ENCODE measurements at places on chromosomes 16 and 17. TPM values are rescaled to one million over a fixed set of nuclear protein-coding genes. Genes with fewer than 3 reads are reported as not detected.

GRCh38 chr17:10151667-10152496 is 46.5 kb downstream of the GAS7 start:
- peak; percentile 17 for DNase-seq

- no peak for DNase-seq
Measured at GRCh38 chr17:44769230-44769629, 10.4 kb downstream of the ADAM11 start.

FBXW10B gene
- total RNA-seq, result 0.36 TPM

GRCh38 chr17:43900183-43900857 is 7.0 kb downstream of the MPP2 start:
- DNase-seq, result peak; percentile 92

DNA sequence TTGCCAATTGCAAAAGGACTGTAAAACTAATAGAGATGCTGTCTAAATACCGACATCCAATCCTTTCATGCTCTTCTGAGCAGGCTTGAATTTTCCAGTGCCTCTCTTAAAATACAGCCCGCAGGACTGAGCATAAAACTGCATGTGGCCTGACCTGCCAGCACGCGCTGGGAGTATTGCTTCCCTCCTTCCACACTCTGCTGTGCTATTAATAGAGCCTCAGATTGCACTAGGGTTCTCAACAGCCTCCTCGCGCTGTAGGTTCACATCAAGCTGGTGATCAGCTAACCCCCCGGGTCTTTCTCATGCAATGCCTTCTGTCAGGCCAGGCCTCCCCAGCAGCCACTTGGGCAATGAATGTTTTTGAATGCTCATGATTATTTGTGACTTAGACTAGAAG is 14.2 kb upstream of the MSI2 start:
- DNase-seq, result no peak

GRCh38 chr17:33765871-33766270 is 472.8 kb upstream of the ASIC2 start:
- DNase-seq, result no peak

- no peak for DNase-seq
Measured at GRCh38 chr16:27258241-27258734, 10.3 kb downstream of the NSMCE1 start.

YWHAE gene
- 425 TPM for total RNA-seq

CYGB gene
- total RNA-seq, result not detected

HBQ1 gene
- 2.2 TPM for total RNA-seq

KIFC3 gene
- total RNA-seq, result 0.89 TPM

DNA sequence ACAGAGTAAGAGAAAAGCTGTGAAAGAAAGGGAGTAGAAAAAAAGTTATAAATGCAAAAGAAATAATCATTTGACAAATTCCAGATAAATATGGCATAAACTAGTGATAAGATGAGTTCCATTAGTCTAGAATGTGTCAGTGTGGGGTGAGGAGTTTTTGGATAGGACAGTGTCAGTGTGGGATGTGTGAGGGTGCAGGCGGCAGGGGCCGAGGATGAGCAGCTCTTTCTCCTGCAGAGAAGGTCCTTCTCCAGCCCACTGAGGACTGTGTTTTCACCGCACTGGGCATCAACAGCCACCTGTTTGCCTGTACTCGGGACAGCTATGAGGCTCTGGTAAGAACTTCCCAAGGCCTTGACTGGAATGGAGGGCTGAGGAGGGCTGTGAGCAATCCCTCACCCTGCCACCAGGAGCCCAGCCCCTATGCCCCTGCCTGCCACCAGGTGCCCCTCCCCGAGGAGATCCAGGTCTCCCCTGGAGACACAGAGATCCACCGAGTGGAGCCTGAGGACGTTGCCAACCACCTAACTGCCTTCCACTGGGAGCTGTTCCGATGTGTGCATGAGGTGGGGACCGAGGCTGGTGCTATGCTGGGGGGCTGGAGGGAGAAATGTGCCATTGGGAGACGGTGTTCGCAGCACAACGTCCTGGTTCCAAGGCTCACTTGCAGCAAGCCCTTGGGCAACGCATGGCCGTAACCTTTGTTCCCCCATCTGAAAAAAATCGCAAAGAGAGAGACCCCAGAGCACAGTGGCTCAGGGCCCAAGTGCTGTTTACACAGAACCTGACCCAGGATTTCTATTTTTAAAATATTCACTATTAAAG is 13.1 kb downstream of the RAPGEFL1 start:
- peak; percentile 54 for DNase-seq

DNA sequence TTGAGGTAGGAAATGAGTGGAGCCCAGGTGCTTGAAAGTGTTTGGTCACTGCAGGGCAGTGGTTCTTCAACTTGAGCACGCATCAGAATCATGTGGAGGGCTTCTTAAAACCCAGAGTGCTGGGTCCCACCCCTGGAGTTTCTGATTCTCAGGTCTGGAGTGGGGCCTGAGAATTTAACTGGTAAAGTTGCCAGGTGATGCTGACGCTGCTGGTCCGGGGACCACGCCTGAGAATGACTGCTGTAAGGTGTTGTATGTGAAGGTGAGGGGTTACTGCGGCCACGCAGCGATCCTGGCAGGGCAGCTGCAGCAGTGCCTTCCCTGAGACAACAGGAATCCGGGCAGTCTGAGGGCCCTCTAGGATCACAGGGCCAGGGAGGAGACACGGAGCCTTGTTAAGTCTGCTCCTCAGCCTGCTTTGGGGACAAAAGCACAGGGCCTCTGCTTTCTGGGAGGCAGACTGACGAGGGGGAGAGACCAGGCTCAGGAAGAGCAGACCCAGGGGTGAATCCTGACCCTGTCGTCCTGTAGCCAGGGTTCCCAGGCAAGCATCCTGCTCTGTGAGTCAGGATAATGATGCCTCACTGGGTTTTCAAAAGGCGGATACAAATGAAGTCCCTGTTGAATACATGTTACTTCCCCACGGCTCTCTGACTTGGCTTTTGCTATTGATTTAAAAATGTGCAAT is 16.2 kb downstream of the CCDC42 start:
- no peak for DNase-seq

DNA sequence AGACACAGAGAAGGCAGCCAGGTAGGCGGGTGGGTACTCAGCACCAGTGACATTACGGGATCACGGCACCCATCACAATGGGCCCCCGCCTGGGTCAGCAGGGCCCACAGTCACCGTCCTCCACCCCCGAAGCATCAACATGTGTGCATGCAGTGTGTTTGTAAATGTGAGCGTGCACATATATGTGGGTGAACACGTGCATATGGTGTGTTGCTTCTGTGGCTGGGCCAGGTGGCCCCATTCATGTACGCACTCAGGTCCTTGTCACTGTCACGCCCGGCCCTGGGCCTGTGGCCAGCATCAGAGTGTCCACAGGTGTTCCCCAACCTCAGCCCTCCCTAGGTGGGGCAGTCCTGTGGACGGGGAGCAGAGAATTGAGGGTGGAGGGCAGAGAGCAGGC is 37.1 kb downstream of the TNFRSF13B start:
- no peak for DNase-seq

CCL5 gene
- 156 TPM for total RNA-seq

DNA sequence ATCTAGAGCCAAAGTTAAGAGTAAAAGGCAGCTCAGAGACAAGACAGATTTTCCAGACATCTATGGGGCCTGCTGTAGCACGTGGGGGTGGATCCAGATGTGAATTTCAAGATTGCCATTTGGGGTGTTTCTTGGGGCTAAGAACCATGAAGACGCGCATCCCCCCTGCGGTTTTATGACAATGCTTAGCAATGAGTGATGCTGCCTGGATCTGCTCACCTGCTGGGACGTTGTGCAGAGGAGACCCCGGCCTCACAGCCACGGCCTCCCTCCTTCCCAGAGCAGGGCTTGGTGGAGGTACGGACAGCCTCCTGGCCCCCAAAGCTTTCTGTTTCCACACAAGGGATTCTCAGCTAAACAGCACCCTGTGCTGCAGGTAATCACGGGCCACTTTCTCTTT is 151.5 kb upstream of the DYNLRB2 start:
- no peak for DNase-seq

DNA sequence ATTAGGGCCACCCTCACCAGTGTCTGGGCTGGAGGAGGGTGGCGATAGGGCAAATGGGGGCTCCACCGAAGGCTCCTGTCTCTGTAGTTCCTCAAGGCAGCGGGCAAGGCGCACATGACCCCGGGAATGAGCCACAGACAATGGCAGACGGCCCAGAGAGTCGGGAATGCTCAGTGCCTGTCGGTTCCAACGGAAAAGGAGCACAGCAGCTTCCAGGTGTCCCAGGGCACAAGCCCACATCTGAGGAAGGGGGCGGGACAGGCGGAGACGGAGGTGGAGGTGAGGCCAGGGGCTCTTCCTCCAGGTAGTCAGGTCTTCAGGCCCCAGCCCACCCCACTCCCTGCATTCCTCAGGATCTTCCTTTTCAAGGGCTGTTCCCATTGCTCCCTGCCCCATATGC is 5.1 kb upstream of the SPAG7 start:
- DNase-seq, result no peak

DNA sequence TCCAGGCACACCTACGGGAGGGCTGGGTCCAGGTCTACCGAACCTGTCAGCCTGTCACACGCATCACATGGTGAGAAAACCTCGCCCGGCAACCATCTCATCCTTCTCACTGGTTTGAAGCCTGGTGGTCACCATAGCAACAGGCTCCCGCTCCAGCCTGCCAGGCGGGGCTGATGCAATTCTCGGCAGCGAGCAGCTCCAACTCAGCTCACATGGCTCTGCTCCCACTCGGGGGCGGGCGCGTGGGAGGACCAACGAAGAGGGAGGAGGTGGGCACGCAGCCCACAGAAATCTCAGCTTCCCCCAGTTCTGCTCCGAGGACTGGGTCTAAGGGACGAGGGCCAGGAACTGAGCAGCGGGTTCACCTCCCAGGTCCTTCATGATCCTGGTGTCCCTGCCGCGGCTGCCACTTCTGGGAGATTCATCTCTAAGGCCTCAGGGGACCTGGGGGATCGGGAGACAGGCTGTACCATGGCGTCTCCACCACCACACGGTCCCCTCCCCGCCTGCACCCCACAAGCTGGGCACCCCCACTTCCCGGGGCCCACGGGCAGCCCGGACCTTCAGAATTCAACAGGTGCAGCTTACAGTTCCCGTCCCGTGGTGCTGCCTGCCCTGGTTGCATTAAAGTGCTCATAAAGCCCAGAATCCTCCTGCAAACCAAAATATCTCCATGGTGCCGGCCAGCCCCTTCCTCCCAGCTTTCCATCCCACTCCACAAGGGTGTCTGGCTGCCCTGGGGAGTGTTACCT is 25.8 kb downstream of the ABR start:
- DNase-seq, result no peak

DNA sequence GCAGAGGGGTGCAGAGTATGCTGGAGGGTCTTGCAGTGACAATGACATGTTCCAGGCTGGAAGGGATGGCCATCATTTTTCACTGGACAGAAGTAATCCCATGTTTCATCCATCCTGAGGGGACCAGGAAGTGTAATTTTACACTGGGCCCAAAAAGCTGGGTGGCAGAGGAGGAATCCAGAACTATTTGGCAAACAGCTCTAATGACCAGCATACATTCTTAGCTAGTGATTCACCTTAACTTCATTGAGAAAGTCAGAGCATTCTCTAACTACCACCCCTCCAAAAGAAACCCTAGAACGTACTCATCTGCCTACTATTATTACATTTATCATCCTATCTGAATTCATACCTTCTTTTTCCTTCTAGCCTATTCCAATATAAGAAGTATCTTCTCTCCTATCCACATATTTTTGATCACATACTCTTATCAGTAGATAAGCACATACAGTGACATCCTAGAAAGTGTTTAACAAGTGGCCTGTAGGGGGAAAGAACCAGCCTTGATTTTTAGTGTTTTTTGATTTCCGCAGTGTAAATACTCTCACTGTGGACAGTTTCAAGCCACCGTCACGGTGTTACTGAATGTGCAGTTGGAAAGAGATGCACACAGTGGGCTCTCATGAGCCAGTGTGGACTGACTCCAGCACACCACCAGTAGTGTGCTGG is 118.1 kb downstream of the FTO start:
- DNase-seq, result no peak

DNA sequence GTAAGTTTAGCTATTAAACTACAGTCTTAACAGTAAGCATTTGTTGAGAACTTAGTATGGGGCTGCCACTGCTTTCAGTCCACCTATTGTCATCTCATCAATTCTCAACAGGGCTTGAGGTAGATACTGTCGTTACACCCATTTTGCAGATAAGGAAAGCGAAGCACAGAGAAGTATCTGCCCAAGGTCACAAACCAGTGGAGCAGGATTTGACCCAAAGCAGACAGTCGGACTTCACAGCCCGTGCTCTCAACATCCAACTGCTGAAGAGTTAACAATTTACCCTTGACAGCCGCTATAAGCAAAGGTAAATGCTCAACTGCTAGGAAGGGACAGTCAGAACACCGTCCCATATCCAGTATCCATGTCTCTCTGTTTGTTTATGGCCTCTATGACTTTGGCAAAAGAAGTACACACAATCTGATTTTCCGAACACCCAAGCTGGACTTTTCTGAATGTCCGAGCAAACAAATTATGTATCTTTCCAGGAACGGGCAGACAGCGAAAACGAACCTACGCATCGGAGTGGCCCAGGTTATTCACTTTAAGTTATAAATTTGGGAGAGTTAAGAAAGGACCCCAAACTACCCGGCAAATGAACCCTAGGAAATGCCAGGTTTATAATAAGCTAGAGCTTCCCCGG is 1.2 kb downstream of the SIAH1 start:
- peak; percentile 35 for DNase-seq

DNA sequence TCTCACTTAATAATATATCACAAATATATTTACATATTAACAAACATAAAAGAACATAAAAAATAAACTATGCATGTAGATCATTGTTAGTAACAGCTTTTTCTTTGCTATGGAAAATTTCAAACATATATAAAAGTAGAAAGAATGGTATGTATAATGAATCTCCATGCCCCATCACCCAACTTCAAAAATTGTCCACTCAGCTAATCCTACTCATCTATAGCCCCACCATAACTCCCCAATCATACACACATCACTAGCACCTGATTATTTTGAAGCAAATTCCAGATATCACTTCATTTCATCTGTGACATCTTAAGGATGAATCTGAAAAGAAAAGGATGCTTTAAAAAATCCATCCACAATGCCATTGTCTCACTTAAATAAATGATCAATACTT is 46.8 kb downstream of the SHISA6 start:
- no peak for DNase-seq

DNA sequence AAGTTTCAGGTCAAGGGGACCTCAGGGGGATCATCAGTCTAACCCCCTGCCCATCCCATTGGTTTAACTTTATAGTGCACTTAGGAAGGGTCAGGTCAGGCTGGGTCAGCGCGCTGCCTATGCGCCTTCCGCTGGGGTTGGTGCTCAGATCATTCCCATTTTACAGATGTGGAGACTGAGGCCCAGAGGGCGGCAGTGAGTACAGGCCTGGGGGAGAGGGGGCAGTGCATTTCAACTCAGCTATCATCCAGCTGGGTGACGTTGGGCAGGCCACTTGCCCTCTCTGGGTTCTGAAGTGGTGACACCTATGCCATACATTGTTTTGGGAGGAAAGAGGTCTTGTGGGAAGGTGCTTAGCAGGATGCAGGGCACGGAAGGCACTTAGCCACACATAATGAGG is 127.8 kb upstream of the CDC42EP4 start:
- DNase-seq, result no peak

- peak; percentile 60 for DNase-seq
Measured at GRCh38 chr17:43021741-43022512, at the start of gene VAT1. TSS of gene VAT1 (minus strand) at chr17:43022385. CDS start at chr17:43022322, 63 bp downstream.

TELO2 gene
- 62.1 TPM for total RNA-seq

GRCh38 chr17:4006745-4007211 is 42.5 kb upstream of the ATP2A3 start:
- DNase-seq, result no peak
